NCI-H2081 (cell line): ENCODE measurements at places on chromosomes 6 and 20.

DNA sequence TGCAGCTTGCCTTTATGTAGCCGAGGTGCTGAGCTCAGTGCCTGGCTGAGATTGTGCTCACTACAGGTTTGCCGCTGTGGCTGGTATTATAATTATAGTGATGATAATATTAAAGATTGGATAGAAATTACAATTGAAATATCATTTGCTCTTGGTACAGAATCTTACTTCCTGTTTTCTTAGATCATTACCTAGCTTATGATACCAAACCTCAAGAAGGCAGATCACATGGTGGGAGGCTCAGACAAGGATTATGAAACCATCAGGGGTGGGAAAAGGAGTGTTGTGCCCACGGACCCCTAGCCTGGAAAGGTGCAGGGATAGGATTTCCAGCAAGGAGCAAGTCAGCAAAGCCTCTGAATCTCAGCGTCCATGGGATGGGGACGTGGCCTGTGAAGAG, 70.6 kb downstream of the IGF2R start:
- no peak for DNase-seq

DNA sequence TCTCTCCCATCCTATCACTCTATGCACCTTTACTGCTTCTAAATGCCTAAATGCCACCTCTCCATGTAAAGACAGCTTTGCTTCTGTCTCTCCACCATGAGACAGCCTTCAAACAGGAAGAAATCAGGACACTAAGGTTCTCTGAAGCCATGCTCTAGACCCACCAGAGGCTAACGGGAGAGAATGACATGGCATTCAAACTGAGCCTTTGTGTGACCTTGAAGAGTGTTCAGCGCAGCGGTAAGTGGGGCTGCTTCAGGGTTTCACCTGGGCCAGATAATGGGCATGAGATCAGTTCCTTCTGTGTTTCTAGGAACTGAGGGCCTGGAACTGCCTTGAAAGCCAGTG, 20.1 kb downstream of the FAM50B start:
- no peak for DNase-seq

DNA sequence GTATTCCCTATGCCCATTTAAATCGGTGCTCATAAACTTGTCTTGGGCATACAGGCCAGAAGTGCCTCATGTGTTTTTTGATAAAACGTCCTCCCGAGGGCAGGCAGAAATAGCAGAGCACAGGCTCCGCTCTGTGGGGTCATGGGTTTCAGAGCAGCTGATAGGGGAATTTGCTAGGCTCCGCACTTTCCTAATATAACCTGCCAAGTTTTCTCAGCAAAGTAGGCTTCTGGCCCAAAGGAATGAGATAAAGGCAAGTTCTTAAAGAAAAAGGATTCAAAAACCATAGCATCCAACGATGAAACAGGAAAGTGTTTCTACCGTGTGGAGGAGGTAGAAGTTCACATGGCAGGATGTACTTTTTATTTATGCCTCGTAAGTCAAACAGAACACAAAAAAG, 69.8 kb upstream of the RALGAPA2 start:
- no peak for DNase-seq

DNA sequence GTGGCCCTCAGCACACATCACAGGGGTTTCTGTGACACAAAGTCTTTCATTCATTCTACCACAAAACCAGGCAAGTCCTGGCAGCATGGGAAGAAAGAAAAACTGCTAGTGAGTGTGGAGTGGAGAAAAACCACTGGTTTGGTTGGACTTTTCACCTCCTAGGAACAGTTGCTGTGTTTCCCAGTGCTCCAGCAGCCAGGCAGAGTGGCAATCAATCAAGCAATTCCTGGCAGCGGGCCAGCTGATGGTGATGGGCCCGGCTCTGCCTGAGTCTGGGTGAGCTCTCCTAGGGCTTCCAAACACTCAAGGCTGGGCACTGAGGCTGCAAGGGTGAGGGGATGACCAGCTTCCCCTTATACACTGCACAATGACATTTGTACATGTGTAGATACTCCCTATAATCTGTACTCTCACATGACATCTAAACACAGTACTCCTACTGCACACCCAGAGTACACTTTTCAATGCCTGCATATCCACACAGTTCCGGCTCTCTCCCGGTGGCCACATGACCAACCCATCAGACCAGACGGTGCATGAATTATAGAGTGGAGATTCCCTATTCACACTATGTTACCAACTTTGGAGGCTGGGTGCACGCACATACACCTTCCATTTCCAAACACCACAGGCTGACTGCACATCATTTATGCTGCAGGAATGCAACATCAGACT, 156.6 kb downstream of the UNC5CL start:
- peak; percentile 29 for DNase-seq

DNA sequence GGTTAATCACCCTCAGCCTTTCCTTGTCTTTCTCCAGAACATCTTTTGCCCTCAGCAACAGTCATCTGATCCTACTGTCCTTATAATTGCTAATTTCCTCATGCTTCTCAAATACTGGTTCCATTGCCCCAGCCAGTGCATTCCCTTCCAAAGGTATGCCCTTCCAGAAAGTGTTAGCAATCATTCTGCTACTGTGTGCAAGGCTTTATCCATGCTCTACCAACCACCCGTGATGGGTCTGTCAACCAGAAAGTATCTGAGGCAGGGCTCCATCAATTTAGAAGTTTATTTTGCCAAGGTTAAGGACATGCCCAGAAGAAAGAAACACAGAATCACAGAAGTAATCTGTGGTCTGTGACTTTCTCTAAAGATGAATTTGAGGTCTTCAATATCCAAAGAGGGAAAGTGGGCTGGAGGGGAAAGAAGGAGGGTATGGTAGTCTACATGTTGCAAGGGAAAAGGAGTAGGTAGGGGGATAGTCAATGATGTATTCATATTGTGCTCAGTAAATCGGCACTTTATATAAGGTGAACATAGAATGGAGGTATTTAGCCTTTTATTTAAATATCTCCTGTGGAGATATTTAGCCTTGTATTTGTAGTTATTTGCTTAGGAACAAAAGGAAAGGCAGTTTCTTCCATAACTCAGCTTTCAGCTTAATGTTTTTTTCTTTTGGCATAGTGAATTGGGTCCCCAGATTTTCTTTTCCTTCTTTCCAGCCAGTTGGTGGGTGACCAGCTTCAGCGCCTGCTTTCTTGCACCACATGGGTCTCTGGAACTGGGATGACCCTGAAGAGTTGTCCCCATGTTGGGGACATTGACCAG, 35.2 kb upstream of the PAQR8 start:
- DNase-seq = no peak

DNA sequence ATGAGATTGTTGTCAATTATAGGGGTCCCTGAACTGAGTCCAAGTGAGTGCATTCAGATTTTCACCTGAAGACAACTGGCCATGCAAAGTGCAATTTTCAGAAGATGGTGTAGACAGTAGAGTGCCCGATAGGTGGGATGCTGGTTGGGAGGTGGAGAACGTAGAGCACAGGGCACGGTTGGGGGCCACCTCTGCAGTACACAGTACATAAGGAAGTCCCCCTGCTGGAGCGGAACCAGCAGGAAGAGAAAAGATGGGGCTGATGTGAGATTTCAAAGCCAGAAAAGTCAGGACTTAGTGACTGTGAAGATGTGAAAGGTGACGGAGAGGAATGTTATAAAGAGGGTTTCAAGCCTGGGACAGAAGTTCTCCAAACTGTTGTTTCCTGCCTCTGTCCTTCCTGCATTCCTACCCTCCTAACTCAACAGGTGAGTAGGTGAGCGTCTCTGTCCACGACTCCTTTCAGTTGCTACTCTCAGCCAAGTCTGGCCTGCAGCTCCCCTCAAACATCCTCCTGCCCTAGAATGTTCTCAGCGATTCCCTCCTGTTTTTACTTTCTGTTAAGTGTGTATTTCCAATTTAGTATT, 330.8 kb downstream of the PRL start:
- DNase-seq = no peak

DNA sequence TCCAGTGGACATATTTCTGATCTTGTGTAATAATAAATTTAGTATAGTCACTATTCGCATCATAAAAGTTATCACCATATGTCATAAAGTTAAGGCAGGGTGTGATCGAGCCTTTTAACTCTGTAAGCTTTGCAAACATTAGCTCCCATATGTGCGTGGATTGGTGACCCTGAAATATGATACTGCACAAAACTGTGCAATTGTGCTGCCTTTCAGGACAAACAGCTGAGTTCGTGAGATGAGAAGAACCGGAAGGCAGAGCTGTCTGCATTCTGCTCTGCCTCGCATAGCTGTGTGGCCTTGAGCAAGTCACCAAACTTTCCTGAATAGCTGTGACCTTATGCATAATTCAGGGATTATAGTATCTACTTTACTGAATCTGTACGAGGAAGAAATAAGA, 3.2 kb upstream of the PLEKHG1 start:
- no peak for DNase-seq

- DNase-seq = no peak
These were observed 35.3 kb upstream of the CDKN1A start for GRCh38 chr6:36642913-36643817.

GRCh38 chr6:133921249-133921859, 31.7 kb upstream of the TBPL1 start:
- DNase-seq = peak; percentile 75

GRCh38 chr6:34044945-34045595, 100.8 kb downstream of the GRM4 start:
- no peak for DNase-seq

DNA sequence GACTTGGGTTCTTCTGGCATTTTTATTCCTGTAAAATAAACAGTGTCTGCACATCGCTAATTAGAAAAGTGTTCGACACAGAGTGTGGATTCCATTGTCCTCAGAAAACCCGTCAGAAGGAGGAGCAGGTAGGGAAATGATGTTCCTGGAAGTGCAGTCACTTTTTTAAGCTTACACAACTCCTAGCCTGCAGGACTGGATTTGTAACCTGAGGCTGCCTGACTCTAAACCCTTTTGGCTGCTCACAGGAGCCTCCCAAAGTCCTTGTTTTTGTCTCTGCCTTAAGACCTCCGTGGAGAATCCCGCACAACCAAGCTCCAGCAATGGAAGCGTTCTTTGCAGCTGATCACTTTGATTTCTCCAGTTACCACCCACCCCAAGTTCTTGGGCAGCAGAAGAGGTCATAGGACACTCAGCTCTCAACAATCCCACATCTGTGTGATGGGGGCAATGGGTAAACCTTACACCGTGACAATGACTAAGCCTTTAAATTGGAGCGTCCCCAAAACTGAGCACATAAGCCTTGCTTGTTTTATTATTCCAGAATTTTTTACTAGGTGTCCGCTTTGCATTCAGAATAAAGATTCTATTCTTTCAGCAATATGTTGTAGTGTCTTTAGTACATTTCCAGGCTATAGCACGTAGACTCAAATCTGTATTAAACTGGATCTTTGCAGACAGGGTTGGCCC, 227.9 kb downstream of the TBXT start:
- DNase-seq = no peak

GRCh38 chr6:56484669-56485068, 158.0 kb downstream of the DST start:
- DNase-seq = no peak

GRCh38 chr20:10105046-10105445, 70.3 kb downstream of the ANKEF1 start:
- DNase-seq = peak; percentile 66

DNA sequence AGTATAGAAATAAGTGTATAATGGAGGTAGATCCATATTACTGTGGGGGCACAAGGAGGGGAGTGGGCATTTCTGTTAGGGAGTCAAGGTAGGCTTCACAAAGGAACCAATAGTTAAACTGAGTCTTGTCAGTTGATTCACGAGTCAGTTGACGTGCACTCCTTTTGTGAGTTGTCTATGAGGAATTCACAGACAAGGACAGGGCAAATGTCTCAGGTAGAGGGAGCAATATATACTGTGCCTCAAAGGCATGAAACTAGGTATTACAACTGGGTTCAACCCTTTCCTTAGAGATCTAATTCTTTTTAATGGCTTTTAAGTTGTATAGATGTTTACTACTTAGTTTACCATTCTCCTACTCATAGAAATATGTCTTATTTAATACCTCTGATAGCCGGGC, 11.0 kb downstream of the TMEM14C start:
- no peak for DNase-seq

- peak; percentile 39 for DNase-seq
These were observed 73.3 kb downstream of the OTOR start for GRCh38 chr20:16821211-16822089.

DNA sequence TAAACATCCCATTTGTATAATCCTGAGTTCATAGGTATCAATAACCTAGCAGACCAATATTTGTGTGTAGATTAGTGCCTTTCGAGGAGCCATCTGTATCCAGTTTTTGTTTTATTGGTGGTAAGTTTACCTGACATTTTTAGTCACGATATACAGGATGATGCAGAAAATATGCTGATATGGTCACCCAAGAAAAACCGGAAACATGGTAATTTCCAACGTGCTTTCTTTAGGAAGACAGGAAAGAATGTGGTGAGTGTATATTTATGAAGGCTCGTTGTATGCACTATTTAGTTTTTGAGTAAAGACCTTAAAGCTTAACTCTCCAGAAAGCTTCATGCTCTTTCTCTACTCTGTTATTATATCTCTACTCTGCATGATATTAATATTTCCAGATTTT, 180.2 kb upstream of the PHACTR1 start:
- no peak for DNase-seq

- no peak for DNase-seq
These were observed 52.7 kb upstream of the PTGIS start for GRCh38 chr20:49620364-49621240.

DNA sequence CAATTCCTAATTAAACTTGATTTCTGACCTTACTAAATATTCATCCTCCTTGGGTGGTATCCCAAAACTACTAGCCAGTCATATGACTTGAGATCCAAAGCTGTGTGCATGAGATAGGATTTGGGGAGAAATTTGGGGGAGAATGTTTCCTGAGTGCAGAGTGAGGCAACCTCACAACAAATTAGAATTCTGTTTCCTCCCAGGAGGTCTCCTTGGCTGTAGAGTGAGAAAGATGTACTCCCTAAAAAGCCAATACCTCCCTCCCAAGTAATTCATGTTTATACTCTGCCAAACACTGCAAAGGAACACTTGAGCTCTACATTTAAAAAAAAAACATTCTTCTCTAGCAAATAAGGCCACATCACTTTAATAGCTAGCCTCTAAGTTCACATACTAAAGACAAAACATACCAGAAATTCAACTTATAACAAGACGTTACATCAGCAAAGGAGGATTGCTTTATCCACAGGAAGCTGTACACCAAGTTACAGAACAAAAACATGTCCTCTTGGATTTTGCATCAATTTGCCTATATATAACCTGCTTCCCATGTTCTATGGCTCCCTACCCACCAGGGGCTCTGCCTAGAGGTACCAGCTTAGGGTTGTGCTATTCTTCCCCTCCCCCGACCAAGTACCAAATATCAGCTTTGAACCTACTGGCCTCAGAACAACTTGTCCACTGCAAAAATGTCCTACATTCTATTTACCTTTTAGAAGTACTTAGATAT, 15.4 kb upstream of the TMEM30A start:
- no peak for DNase-seq

DNA sequence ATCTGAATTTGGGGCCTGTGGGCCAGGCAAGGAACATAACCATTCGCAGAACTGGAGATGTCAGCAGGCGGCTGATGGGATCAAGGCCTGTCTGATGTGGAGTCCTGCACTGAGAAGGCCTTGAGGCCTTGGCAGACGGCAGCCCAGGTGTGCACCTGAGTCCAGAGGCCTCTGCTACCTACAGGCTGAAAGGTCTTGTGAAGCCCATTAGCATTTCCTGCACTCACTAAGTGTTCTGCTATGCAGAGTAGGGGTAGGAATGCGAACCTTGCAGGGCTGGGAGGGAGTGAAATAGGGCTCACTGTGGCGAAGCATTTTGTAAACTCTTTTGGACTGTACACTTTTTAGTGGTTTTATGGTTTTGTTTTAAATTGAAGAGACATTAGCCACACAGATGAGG, 48.3 kb upstream of the RNF24 start:
- DNase-seq = no peak

GRCh38 chr6:84892671-84893070, 128.3 kb upstream of the TBX18 start:
- no peak for DNase-seq

- no peak for DNase-seq
These were observed 196.5 kb upstream of the ZNF217 start for GRCh38 chr20:53789989-53790675.
